Skin of body (tissue), 3 donors: ENCODE measurements at places on chromosomes 3 and 15. TPM values are rescaled to one million over a fixed set of nuclear protein-coding genes. Genes with fewer than 3 reads are reported as not detected.

GRCh38 chr3:55828712-55829111, 341.6 kb upstream of the WNT5A start:
- DNase-seq = no peak

GRCh38 chr3:4720316-4721075, 227.3 kb downstream of the ITPR1 start:
- DNase-seq = no peak

DNA sequence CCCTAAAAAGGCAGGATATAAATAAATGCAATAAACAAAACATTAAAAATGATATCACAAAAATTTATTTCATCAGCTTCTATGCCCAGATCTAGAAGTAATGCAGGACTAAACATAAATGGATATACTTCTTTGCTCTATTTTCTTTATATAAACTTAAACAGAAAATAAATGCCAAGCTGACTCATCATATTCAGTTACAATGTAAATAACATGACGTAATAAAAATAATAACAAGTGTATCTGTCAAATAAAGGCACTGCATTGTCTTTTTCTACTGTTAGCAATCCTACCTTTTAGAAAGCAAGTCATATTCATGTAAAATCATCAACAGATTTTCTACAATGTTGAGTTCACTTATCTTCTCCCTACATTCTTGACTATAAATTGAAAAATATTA, 61.6 kb downstream of the NEK10 start:
- no peak for DNase-seq

- peak; percentile 1 for DNase-seq
Observed at GRCh38 chr3:161107311-161107710, 2.2 kb upstream of the B3GALNT1 start.

Gene RAD51
- total RNA-seq = 3.7 TPM

DNA sequence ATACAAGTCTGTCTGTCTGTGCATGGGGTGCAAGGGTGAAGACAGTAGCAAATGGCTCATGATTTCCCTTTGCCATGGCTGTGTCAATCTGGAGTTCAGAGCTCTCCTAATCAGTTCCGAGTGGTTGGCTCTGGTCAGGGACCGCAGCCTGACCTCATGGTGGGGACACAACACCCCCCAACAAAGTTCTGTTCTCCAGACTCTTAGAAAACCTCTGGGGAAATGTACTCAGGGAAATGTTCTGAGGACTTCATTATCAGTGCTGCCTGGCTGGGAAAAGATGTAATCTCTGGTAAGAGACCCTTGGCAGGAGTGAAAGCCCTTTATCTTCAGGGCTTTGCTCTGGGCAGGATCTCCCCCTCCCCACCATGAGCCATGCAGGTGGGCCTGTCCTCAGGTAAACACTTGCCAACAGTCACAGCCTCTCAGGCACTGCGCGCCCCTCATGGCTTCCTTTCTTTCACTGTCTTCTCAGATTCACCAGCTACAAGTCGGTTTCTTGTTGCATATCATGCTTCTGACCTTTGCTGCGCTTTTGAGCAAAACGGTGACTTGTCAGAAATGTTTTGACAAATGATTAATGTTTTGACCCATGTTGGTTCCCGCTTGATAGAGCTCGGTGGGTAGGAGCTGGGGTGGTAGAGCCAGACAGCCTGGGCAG, 95.5 kb downstream of the ST6GAL1 start:
- no peak for DNase-seq
